Kasumi-1 (cell line): ENCODE measurements at places on chromosomes 7 and 10.

DNA sequence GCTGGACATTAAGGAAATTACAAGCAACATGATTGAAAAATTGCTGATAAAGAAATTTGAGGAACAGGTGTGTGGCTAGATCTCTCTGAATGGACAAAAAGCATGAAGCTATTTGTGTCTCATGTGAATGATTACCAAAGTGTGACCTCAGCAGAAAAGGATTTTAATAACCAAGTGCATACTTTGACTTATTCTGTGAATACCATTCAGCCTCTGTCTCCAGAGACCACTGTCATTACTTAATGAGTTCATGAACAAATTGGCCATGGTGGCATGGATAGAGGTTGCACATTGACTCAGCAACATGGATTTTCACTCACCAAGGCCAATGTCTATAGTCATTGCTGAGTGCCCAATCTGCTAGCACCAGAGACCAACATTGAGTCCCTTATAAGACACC, 874.6 kb upstream of the POT1 start:
- no peak for DNase-seq

- DNase-seq, result no peak
Measured at GRCh38 chr10:92111336-92111939, 179.4 kb downstream of the CPEB3 start.

GRCh38 chr10:76937181-76937600, 700.4 kb downstream of the KCNMA1 start:
- DNase-seq, result no peak

DNA sequence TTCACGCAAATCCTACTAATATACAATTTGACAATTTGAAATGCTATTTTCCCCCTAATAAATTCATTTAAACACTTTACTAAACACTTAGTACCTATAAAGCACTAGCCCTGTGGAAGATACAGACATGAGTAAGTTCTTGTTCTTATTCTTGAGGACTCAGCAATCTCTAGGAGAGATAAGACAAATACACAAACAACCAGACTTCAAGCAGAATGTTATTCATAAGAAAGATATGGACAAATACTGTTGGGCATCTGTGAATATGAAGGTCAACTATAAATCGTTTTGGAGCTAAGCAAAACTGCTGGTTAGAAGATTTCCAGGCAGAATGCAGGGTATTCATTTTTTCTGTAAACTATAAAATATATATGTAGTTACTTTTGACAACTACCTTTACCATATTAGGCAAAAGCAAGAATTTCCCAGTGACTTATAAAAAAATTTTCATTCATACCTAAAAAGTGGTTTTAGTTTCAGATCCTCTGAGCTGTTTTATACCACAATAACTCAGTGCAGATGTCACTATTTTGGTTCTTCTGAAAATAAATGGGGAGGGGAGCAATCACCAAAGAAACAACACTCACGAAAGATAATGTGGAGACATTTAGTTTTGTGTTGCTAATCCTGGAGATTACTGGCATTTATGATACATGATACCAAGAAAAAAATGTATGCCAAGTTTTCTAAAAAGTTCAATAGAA, 3.8 kb downstream of the VPS41 start:
- DNase-seq, result no peak

DNA sequence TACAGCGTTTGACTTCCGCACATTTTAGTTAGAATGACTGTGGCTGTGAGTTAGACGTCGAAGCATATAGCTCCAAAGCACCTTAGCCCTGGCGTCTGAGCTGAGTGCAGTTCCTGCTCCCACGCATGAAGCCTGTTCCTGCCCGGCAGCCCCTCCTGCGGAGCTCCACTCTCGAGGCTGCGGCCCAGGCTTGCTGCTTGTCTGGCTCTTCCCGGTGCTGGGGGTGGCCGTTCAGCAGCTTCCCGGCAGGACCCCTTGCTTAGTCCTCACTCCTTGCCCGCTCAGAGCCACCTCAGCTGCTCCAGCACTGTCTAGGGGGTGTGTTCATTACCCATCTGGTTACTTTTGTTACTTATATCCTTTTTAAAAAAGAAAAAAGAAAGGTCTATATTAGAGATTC, 88.1 kb upstream of the DNAJB6 start:
- DNase-seq, result no peak

- no peak for DNase-seq
Measured at GRCh38 chr7:30934732-30935568, 23.3 kb downstream of the AQP1 start.

DNA sequence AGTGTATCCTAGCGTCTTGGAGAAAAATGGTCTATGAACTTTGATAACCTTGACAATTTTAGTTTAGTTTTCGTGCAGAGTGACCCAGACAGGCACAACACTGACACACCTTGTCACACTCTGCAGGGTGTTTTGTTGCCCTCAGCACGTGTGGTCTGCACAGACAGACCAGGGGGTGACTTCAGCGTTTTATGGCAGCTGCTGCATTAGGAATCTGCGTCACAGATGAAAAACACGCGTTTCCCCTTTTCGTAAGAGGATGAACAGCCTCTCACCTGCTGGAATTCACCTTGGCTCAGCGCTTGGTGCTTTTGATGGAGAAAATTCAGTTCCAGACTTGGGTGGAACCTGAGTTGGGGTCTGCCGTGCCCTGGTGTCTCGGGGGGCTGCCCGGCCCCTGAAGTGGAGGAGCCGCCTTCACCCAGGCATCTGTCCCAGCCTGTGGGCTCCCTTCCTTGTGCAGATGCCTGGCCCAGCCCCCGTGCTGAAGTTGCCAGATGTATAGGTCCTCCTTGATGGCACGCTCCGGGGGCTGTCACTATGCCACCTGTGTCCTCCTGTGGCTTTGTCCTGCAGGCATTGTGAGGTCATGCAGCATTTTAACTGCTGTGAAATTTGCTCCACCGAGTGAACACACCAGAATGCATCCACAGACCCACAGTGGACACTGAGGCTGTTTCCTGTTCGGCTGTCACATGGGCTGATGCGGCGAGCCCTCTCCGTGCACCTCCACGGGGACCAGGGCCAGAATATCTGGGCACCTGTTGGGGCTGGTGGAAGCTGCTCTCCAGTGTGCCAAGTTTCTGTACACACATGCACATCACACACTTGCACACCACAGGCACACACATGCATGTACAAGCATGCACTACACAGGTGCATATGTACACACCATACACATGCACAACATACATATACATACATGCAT, 18.3 kb downstream of the INPP5A start:
- no peak for DNase-seq

- no peak for DNase-seq
Measured at GRCh38 chr10:69465457-69466157, 14.3 kb downstream of the TSPAN15 start.

DNA sequence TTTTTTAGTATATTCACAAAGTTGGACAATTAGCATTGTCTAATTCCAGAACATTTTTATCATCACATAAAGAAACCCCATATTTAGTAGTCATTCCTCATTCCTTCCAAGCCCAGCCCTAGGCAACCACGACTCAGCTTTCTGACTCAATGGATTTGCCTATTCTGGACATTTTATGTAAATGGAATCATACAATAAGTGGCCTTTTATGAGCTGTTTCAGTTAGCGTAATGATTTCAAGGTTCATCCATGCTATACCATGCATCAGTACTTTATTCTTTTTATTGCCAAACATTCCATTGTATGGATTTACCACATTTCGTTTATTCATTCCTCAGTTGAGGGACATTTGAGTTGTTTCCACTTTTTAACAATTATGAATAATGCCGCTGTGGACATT, 249.2 kb downstream of the DYNC1I1 start:
- no peak for DNase-seq

GRCh38 chr7:40101201-40101600, 33.2 kb downstream of the MPLKIP start:
- no peak for DNase-seq

DNA sequence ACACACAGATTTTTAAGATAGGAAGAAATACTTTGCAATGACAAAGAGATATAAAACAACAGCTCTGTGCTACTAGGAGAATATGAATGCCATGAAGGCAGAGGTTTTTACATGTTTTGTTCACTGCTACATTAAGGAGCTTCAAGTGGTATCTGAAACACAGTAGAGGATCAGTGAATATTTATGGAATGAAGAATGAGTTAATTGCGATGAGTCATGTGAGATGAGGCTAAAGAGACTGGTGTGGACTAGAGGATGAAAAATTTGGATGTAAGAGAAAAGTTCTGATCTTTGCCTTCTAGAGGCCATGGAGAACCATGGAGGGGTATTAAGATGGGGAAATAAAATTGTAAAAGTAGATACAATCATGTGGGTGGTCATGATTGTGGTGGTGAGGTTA, 434.2 kb downstream of the PHTF2 start:
- DNase-seq, result no peak

GRCh38 chr7:32532086-32532485, 36.8 kb downstream of the AVL9 start:
- DNase-seq, result no peak

- DNase-seq, result no peak
Measured at GRCh38 chr7:132386201-132386681, 190.0 kb downstream of the PLXNA4 start.

- no peak for DNase-seq
Measured at GRCh38 chr7:7201578-7202374, 19.4 kb downstream of the C1GALT1 start.

DNA sequence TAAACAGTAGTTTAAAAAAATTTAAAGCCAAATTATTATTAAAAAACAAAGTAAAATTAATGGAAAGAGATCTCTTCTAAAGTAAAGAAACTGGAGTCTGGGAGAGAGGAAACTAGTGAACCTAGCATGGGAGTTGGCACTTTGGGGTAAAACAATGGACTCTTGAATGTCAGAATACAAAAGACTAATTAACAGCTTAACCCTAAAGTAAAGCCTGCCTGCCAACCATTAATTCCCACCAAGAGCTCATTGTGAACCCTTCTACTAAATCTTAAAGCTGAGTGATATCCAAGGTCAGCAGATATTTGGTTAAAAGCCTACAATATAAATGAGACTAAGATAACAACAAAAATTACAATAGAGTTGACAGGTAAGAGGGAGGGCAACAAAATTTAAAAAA, 36.5 kb downstream of the KMT2C start:
- no peak for DNase-seq

DNA sequence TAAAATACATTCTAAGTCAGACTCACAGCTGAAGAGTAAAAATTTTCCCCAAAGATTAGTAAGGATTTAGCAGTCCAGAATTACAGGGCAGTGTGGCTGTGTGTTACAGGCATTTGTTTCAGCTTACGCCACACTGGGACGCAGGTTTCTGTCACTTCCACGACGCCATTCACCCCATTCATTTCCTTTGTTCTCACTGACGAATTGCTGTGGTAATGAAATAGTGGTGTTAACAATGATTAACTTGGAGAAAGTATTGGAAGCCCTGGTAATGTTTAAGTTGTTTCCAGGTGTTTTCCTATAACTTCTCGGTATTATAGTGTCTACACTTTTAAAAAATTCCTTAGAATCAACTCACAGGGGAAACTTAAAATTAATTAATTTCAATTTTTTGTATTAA, 370.9 kb downstream of the SH2D4B start:
- no peak for DNase-seq

- DNase-seq, result no peak
Measured at GRCh38 chr7:101634196-101634717, 5.2 kb upstream of the MYL10 start.

GRCh38 chr10:71864911-71865361, 13.9 kb upstream of the PSAP start:
- DNase-seq, result no peak

DNA sequence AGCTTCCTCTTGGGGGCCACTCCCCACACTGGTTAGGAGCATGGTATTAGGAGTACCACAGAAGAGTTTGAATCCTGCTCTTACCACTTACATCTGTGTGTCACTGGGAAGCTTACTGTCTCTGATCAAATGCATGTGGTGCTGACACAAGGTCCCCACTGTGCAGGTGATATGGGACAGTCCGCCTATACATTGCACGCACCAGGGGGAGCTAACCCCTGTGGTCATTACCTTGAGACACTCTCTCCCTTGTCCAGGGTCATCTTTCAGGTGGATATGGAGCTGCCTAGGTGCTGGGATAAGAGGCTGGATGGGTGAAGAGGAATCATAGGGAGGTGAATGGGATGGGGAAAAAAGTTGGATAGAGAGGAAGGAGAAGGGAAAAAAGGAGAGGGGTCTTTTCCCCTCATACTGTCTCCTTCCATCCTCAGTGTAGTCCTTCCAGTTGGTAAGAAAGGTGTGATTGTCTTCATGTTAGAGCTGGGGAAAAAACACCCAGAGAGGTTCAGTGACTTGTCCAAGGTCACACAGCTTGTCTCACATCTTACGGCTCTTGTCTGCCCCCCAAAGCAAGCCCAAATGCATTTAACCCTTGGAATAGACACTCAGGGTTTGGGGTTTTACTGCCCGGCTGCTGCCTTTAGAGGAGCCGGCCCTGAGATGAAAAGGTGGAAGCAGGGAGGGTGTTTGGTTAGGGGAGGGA, 125.9 kb downstream of the CDH23 start:
- DNase-seq, result no peak

- peak; percentile 53 for DNase-seq
Measured at GRCh38 chr7:726084-726853, at the start of gene DNAAF5. Gene DNAAF5, plus strand, starts transcription at chr7:726699. Its CDS starts 22 bp downstream, at chr7:726721.

DNA sequence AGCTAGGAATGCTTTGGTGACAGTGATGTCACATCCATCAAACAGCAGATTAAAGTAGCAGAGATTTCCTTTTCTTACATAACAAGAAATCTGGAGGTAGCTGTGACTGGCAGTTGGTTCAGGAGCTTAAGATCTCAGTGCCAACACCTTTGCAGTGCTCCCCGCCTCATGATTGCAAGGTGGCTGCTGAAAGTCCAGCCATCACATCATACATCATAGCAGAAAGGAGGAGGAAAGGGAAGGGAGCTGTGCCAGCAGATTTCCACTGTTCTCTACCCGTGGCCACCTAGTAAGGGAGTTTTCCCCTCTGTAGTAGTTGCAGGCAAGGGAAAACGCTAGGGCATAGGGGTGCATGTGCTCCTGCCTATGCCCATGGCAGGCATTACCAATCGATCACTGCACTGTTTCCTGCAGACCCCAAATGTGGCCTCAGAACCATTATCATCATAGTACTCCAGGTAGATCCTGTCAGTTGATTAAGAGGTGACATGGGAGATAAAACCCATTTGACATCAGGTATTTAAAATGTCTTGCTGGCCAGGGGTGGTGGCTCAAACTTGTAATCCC, 57.9 kb upstream of the GTF2IRD1 start:
- DNase-seq, result no peak

GRCh38 chr7:139651308-139651707, 126.5 kb downstream of the HIPK2 start:
- no peak for DNase-seq

- DNase-seq, result no peak
Measured at GRCh38 chr7:69765879-69766278, 167.6 kb downstream of the AUTS2 start.

- DNase-seq, result no peak
Measured at GRCh38 chr7:27062946-27063345, 32.9 kb downstream of the HOXA1 start.
